Islet precursor cell (in vitro differentiated cells): ENCODE measurements at places on chromosomes 2 and 18.

- DNase-seq: no peak
These were observed 22.8 kb upstream of the DNAH6 start for GRCh38 chr2:84493514-84493913.

- no peak for DNase-seq
These were observed 45.4 kb upstream of the SMIM21 start for GRCh38 chr18:75472906-75473305.

- peak; percentile 80 for DNase-seq
These were observed 102.8 kb downstream of the RNF144A start for GRCh38 chr2:7020059-7020458.

DNA sequence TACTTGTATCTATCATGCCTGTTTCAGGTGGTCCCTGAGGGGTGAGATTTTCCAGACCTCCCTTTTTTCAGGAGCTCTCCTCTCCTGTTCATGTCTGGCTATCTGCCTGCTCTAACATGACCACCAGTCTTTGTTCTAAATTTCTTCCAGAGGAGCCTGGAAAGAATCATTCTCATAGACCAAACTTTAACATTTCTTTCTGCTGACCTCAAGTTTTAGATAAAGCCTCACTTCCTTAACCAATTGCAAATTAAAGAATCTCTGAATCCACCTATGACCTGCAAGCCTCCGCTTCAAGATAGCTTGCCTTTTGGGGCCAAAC lies 97.6 kb downstream of the TEX51 start:
- no peak for DNase-seq

DNA sequence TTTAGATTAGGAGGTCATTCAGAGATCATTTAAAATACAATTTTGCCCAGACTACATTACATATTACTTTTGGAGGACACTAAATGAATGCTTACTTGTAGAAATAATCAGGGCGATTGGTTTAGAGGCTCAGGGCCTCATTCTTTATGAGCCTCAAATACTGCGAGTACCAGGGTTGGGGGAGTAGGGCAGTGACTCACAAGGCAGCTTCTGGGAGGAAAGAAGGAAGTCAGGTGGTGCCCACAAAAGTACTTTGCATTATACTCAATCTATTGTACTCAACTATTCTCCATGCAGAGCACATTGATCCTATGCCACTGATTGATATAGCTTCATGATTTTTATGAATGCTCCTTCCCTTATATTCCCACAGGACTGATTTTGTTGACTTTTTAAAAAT lies 166.9 kb downstream of the SOCS6 start:
- no peak for DNase-seq

GRCh38 chr2:205473791-205474190 lies 208.5 kb upstream of the NRP2 start:
- no peak for DNase-seq

- no peak for DNase-seq
These were observed 19.8 kb downstream of the FAM171B start for GRCh38 chr2:186713691-186714090.

DNA sequence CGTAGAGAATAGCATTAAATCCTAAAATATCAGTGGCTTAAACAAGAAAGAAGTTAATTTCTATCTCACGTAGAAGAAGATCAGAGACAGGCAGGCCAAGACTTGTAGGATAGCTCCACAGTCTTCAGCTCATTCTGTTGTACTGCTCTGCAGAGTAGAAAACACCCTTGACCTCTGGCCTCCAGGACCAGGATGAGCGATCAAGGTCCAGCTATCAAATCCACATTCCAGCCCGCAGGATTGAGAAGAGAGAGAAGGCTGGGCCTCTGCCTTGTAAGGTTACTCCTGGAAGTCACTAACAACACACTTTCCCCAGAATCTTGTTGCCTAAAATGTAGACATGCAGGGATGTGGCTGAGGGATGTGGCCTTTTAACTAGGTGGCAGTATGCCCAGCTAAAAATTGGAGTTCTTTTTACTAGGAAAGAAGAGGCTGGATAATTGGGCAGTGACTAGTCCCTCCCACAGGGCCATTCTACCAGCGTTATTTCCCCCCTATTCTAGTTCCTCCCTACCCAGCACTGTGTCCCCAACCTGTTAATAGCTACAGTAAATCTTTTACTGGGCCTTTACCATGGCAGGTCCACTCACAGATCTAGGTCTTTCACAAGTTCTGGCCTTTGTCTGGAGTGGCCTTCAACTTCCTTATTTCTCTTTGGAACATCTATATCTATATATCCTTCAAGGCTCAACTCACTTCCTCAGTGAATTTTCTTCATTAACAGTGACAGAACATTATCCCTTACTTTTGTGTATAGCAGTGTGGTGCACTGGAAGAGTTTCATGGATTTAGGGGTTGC lies 165.0 kb downstream of the DIS3L2 start:
- no peak for DNase-seq

DNA sequence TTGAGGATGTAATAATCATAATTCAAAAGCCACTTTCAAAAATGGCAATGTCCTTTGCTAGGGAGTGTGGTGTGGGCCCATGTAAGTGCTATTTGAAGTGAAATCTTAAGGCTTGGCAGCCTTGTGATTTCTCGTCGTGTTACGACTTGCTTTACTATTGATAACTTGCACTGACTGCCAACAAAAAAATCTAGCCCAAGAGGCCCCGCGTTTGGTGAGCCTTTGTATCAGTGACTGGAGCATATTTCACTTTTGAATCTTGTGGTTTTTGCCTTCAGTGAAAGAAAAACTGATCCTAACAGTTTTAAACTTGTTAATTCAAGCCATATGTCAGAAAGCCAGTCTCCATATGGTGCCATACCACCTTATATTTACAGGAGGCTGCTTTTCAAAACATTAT lies 248.0 kb downstream of the TMEM182 start:
- DNase-seq: no peak

DNA sequence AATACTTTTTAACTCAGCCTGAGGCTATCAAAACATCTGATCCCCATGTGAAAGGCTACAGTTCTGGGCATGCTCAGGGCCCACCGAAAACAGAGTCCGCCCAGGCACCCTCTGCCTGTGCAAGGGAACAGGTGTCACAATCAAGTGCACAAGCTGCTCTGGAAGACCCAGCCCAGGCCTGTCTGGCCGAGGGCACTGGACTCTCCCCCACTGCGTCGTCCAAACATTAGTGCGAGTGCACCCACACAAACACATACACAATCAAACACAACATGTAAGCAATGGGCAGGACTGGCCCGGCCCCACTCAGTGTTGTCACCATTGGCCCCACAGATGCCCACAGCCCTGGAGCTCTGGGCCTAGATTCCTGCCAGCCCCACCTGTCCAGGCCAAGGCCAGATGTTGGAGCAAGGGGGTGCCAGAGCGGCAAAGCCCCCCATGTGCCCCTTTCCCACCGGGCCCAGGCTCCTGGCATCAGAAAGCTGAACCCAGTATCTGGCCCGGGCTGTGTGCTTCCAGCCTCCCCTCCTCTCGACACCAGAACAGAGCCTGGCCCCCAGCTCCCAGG lies 617 bp upstream of the ALPG start:
- DNase-seq: peak; percentile 37

- DNase-seq: peak; percentile 94
These were observed 14.6 kb upstream of the ITGAV start for GRCh38 chr2:186575302-186575701.

DNA sequence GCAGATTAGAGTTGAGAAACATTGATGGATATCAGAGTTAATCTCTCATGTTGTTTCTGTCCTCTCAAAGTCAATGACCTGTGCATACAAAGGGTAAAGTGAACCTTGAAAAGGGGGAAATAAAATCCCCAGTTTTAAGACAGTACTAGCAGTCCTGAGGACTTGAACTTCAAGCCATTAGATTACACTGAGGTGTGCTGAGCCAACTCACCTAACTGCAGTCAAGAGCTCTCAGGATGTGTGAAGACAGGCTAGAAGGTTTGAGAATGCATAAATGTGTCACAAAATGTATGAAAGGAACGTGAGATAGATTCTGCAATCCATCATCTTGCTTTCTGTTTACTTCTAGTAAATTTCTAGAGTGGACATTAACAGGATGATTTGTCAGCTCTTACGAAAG lies 35.5 kb downstream of the DOCK10 start:
- no peak for DNase-seq

GRCh38 chr2:195472501-195473234 lies 184.4 kb upstream of the SLC39A10 start:
- DNase-seq: no peak

- DNase-seq: no peak
These were observed 244.7 kb downstream of the HRH4 start for GRCh38 chr18:24704946-24705630.

DNA sequence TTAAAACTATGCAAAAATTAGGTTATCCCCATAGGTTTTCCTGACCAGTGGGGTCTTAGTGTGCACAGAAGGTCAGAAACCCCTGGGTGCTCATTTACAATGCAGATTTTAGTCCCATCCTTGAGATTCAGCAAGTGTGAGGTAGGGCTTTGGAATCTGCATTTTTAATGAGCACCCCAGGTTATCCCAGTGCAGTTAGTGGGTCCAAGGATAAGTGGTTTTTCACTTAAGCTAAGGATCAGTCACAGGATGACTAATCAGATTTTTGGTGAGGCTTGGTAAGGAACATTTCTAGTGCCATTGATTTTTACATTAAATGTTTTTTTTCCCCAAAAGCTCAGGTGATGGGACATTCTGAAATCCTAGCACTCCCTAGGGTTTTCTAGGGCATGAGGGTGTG lies 50.7 kb upstream of the MGAT5 start:
- DNase-seq: no peak

GRCh38 chr2:207768866-207769596 lies 675 bp downstream of the FZD5 start:
- DNase-seq: no peak

- no peak for DNase-seq
These were observed 408.7 kb upstream of the TCF4 start for GRCh38 chr18:55996717-55997116.

DNA sequence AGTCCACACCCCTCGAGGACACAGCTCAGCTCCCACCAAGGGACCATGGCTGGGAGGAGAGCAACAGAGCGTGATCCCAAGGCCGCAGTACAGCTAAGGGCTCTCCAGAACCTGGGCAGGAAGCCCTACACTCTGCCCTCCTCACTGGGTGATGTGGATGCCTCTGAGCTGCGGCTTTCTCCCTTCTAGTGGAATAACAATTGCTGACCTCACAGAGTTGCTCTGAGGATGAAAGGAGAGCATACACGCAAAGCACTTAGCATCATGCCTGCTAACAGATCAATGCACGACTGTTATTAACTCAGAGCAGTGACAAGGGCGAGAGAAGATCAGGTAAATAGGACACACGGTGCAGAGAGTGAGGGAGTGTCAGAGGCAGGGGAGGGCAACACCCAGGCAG lies 74.2 kb downstream of the ZFP36L2 start:
- DNase-seq: no peak

- no peak for DNase-seq
These were observed 89.5 kb downstream of the MRPS9 start for GRCh38 chr2:105127289-105127915.

DNA sequence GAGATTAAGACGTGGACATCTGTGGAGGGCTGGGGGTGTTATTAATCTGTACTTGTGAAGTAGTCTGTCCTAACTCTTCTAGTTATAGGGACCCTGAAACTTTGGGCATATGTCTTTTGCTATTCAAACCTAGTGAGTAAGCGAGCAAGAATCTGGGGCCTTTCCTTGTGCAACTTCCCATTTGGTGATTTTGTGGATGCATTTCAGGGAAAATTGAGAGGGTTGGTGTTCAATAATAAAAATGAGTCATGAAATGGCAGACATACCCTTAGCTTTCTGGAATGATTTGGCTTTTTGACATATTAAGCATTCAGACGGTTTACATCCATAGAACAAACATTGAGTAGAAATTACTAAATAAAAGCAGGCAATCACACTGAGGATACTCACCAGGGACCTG lies 17.0 kb downstream of the COL4A4 start:
- no peak for DNase-seq

GRCh38 chr2:149037851-149038250 lies 648 bp upstream of the LYPD6B start:
- peak; percentile 77 for DNase-seq

DNA sequence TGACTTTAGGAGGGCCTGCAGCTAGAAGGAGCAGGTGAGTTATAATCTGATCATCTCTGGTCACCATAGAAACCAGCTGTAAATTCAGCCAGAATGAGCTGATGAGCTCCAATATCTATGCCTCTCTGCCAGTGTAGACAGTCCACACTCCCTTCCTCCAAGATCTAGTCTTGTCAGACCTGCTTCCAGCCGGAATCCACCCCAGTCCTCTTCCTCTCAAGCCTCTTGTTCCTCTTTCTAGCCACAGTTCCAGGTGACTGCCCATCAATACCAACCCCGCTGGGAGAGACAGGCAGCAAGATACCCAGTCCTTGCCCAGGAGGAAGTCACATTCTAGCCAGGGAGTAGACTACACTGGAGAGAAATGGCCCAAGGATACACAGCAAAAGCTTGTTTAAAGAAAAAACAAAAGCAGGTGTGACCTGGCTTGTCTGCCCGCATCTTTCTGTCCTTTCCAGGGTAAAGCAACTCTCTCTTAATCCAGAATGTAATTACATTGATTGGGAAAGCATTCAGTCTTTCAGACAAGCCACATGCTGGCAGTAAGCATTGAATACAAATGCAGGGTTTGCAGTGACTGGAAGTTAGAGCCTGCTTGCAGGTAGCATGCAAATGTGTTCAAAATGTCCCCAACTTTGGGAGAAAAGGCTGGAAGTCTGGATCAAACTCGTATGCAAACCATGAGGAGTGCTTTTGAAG lies 9.0 kb upstream of the SLC35F6 start:
- no peak for DNase-seq

DNA sequence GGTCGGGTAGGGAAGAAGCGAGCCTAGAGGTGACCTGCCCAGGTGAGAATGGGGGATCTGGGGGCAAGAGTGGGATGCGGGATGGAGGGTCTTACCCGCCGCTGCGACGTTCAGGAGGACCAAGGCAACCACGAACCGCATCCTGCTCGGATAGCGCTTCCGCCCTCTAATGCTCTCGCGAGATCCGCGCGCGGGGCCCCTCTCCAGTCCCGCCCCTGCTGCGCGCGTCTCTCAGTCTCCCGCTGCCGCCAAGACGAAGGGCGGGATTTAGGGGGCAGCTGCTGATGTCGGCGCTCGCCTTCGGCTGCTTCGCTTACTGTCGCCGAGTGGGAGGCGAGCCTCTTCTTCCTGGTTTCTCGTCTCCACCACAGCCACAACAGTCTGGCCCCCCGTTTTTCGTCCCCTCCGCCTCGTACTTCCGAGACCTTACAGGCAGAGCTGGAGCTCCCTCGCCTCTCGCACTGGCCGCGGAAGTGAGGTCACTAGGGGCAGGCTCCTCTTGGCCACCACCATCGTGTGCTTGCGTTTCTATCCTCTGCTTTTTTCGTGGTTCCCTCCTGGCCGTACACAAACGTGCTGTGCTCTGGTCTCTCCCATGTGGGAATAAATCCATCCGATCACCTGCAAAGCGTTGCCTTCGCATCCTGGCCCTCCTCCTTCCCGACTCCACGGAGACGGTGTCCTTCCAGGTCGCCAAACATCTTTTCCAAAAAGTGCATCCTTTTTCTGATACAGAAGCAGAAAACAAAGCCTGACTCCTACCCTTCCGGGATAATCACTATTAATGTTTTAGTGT lies at the start of gene TGOLN2:
Gene TGOLN2, minus strand, starts transcription at position 168 of the 796 bp plus-strand sequence. Its CDS starts 27 bp downstream, at position 141.
- peak; percentile 94 for DNase-seq
